Upper lobe of right lung (tissue), 1 donor: ENCODE measurements at places on chromosomes 7 and 10. TPM values are rescaled to one million over a fixed set of nuclear protein-coding genes. Genes with fewer than 3 reads are reported as not detected.

IFIT1B gene
- total RNA-seq, result not detected

AASS gene
- 35.6 TPM for total RNA-seq

- peak; percentile 37 for DNase-seq
Observed at GRCh38 chr7:2203766-2204300, 28.9 kb downstream of the MAD1L1 start.

GRCh38 chr7:76318488-76319353 is 16.2 kb downstream of the HSPB1 start:
- DNase-seq, result peak; percentile 83

DNA sequence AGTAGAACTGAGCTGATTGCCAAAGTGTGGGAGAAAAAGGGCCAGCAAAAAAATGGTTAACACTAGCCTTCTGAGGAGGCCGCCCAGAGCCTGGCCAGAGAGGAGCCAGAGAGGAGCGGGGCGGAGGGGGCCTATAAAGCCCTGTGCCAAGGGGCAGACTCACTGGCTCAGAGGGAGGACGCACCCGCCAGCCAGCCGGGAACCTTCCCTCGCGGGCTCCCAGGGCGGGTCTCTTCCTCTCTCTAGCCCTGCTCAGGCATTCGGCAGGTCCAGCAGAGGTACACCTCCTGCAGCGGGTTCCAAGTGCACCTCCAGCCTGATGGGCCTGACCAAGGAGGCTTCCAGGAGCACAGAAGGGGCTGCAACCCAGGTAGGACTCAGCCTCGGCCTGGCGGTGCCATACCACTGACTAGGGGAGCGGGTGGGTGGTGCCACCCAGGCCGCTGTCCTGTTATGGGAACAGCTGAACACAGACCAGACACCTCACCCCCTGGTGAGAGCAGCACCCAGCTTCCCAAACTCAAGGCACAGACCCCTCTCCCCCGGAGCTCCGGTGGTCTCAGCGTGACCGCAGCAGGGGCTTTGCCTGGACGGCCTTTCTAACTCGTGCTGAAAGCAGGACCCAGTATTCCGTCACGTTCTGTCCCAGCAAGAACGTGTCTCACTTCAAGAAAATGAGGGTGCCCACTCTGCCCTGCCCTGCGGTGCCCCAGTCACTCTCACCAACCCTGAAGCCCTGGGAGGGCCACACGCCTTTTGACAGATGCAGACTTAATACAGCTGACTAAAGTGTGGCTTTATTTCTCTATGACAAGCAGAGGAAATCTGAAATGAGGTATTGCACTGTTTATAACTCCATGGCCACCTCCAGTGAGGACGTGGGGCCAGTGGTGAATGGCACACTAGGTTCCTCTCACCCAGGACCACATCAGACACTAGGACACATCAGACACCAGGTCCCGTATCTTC is at the start of gene GPER1:
GPER1 (plus strand) TSS at position 162 of the 969 bp plus-strand sequence. CDS start 3,616 bp downstream, outside the sequence.
- DNase-seq, result peak; percentile 82

GRCh38 chr10:71968553-71969474 is 4.6 kb downstream of the CHST3 start:
- DNase-seq, result no peak
